Stimulated activated CD4-positive, alpha-beta T cell treated with anti-CD3 and anti-CD28 coated beads, Interleukin-4, amount 100 ng/mL, for 48 hours (primary cell): ENCODE measurements at places on chromosomes 2 and 18.

GRCh38 chr2:2765839-2766495, 434.9 kb upstream of the MYT1L start:
- no peak for DNase-seq

GRCh38 chr2:196099916-196100315, 31.3 kb upstream of the DNAH7 start:
- DNase-seq: no peak

GRCh38 chr2:21438949-21439348, 315.2 kb downstream of the TDRD15 start:
- DNase-seq: no peak

DNA sequence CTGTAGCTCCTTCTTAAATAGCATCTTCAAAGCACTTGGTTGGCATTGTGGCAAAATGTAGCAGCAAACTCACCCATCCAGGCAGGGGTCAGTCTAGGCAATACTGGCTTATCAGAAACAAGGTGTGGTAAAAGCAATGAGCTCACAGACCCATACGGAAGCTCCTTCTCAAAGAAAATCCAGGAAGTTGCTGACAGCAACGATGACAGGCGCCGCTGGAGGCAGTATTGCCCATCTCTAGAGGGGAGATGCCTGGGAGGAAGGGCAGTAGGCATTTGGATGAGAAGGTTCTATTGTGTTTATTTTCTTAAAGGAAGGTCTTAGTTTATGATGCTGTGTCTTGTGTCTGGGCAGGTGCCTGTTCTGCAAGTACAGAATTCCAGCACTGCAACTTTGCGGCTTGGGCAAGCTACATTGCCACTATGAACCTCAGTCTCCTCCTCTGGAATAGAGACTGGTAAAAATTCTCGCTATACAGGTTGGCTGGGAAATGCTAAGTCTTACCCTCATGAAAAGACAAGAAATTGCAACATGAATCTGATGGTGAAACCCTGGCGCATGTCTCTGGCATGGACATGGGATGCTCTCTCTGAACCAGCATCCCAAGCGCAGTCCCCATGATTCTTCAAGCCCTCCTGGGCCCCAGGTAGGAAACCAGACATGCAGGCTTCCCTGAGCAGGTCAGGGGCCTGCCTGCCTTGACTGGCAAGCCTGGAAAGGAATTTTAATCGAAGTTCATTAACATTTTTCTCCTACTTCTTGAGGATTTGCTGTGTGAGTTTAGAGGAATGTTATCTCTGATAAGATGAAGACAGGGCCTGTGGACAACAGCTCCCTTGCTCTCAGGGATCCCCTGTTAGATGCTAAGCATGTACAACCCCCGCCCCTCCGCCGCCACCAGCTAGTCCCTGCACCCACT, 156.0 kb downstream of the TFCP2L1 start:
- peak; percentile 2 for DNase-seq

DNA sequence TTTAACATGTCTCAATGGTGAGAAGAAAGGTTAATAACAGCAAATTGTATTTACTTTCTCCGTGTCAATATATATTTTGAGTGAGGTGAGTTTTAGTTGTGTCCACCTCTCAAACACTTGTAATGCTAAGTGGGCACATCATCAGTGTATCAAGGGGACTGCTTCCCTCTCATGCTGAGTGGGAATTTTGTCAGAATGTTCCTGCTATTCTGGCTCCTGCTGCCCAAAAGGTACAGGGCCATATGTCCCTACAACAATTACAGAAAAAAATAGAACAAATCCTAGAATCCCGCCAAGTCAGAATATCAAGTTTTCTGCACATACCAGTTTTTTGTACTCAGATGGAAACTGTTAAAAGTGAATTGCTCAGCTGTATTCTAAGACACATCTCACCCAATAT, 5.4 kb upstream of the CERKL start:
- DNase-seq: no peak

GRCh38 chr18:39952816-39953215, 2002.2 kb upstream of the PIK3C3 start:
- no peak for DNase-seq

- DNase-seq: no peak
Observed at GRCh38 chr2:154518872-154519271, 179.6 kb upstream of the KCNJ3 start.

GRCh38 chr2:194486326-194486725, 1170.7 kb upstream of the SLC39A10 start:
- no peak for DNase-seq

DNA sequence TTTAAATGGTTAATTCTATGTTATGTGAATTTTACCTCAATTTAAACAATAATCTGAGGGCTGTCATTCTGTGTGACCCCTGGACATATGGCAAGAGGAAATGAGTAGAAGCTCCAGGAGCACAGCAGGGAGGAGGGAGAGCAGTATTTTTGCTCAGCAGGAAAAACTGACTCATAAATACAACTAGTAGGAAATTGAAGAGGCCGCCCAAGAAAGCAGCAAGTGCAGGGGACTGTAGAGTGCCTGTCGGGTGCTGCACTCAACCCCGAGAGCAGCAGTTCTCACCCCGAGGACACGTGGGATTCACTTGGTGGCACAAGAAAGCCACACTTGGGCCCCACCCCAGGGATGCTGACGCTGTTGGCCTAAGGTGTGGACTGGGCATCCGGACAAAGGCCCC, 60.8 kb downstream of the NPAS2 start:
- DNase-seq: no peak

DNA sequence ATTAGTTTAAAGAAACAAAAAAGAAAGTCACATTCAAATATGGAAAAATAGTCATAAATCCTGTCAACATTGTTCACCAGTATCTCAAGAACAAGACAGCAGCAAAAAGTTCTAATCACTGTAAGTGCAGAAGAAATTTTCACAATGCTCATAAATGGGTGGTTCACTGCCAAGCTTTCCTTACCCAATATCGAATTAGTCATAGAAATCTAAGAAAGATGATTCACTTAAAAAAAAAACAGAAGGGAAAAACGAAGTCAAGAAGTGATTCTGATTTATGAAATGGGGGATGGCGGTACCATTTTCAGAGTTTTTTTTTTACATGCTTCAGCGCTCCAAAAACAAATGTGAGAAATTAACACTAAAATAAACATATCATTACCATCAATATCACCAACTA, 156.7 kb downstream of the EXOC6B start:
- no peak for DNase-seq

GRCh38 chr2:58601017-58601416, 359.9 kb upstream of the FANCL start:
- DNase-seq: no peak

- no peak for DNase-seq
Observed at GRCh38 chr2:40199771-40200170, 252.1 kb downstream of the SLC8A1 start.

GRCh38 chr18:60982329-60982695, 350.9 kb upstream of the CDH20 start:
- DNase-seq: no peak
